ENCODE measurements at places on chromosomes 12 and 14.

GRCh38 chr12:66066137-66066928 lies 64.2 kb downstream of the LLPH start:
- DNase-seq: no peak

GRCh38 chr12:14239350-14239934 lies 126.0 kb upstream of the ATF7IP start:
- no peak for DNase-seq

DNA sequence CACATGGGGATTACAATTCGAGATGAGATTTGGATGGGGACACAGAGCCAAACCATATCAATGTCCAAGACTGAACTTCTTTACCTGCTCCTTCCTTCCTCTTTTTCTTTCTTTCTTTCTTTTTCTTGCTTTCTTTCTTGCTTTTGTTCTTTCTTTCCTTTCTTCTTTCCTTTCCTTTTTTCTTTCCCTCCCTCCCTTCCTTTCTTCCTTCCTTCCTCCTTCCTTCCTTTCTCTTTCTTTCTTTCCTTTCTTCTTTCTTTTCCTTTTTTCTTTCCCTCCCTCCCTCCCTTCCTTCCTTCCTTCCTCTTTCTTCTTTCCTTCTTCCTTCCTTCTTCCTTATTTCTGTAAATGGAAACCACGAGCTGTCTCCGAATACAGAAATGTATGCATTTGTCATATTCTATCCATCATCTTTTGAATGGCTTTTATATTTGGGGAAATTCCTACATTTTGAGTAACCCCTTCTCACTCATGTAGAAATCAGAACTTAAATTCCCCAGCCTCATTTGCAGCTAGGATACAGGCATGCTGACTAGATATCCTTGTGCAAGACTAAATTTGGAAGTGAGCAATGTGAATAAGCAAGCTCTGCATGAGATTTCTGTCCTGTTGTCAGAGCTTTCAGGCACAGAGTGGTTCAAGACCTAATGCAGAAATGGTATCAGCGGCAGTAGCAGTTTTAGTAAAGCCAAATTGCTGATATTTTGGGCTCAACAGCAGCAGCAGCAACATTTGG lies 11.5 kb downstream of the GPR33 start:
- no peak for DNase-seq

GRCh38 chr12:96157427-96157826 lies 36.7 kb upstream of the ELK3 start:
- DNase-seq: no peak

- DNase-seq: no peak
Observed at GRCh38 chr14:55936691-55937090, 181.5 kb upstream of the PELI2 start.

GRCh38 chr12:39294715-39295114 lies 148.2 kb downstream of the KIF21A start:
- DNase-seq: no peak

DNA sequence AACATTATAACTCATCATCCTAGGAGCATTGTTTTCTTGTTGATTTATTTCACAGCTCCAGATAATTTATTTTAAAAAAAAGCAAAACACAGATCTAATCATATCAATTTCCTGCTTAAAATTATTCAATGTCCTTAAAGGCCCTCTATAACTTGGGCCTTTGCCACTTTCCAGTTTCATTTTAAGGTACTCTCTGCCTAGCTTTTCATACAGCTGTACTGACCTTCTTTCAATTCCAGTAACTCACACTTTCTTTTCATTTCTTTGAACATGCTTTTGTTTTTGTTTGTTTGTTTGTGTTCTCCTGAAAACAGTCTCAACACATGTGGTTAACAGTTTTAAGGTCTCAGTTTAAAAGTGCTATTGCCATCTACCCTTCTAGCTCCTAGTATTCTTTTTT lies 281.9 kb downstream of the ACSS3 start:
- DNase-seq: no peak

DNA sequence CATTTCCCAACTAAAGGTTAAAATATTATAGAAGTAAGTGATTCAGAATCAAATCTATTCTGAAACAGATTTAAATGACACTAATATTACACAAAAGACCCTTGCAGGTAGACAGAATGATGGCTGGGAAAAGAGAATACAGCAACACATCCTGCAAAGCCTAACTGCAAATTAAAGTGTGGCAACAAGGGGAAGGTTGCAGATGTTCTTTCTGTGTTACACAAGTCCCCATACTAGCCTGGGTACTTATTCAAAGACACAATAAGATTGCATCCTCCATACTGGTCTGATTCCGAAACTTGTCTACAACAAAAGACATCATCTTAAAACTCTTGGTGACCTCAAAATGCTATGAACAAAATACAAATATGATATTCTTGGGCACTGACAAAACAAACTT lies 50.5 kb downstream of the R3HDM2 start:
- no peak for DNase-seq

- no peak for DNase-seq
Observed at GRCh38 chr12:124359671-124360581, 65.0 kb downstream of the RFLNA start.

DNA sequence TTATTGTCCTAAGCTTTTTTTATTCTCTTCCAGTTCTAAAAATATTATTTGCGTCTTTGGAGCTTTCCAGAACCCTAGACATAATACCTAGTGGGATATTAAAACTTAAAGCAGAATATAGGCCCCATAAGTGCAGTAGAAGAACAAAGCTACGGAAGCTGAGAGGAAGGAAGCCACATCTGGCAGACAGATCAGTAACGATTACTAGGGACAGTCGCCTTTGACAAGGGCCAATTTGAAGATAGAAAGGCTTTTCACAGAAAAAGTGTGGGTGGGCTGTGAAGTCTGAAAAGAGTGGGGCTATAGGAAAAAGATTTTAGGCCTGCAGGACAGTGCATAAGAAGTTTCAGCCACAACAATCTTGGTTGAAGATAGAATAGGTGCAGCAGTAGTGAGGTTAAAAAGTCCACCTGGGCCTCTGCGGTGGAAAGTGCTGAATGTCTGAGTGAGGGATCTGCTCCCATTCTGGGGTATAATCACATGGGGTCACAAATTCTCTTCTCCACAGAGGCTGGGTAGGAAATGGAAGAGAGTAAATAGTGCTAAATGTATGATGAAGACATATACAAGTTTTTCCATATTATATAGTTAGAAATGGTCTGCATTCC lies 114.5 kb downstream of the CMAS start:
- DNase-seq: no peak

DNA sequence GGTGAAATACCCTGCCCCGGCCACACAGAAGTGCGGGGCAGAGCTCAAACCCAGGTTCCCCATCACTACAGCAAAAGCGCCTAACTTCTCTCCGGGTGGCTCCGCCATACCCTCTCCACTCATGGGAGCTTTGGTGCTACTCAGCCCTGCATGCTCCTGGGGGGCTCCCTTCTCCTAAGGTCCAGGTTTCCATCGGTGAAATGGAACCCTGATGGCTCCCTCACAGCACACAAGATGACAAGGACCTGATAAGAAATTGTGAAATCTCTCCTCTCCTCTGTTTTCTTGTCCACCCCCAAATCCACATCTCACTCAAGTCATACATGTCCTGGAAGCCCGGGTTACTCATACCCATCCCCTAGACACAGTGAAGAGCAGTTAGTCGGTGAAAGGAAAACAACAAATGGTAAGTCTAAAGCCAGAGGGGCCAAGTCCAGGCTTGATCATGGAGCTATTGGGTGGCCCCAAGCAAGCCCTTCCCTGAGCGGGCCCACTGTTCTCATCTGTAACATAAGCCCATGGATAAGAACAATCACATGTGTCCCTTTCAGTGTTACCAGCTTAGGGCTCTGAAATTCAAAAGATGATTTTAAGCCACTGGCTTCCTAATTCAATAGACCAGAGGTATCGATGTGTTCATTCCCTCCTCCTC lies 317.5 kb downstream of the BCL11B start:
- DNase-seq: no peak

GRCh38 chr12:67911275-67911600 lies 78.0 kb upstream of the IFNG-AS1 start:
- no peak for DNase-seq

Data from stimulated activated CD4-positive, alpha-beta T cell treated with anti-CD3 and anti-CD28 coated beads, Interleukin-12 subunit alpha, Interleukin-12 subunit beta, amount 100 ng/mL, for 24 hours (primary cell).